ENCODE measurements at places on chromosomes 3 and 15.

DNA sequence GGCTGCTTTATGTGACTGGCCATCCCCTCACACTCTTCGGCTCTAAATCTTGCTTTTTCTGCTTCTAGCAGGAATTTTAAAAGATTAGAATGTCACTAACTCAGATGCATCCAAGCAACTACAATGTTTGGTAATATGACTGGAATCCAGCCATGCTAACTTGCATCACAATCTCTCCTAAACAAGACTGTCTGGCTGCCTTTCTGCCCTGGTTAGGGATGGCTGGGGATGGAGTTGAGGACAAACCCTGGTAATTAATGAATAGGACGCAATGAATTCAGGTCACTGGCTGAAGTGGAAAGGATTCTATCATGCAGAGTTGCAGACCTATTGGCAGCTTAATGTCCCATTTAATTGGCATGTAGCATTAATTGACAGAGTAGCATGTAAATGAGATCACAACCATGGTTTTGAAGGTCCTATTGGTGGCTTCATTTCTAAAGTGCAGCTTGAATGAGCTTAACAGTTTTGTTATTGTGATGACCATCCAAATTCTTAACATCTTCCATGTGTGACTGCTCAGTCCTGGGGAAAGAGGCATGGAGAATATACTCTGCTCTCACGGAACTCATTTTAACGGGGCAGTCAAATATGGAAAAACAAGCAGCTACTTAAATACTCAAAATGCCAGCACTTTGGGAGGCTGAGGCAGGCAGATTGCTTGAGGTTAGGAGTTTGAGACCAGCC is 21.7 kb downstream of the NMNAT3 start:
- no peak for DNase-seq

DNA sequence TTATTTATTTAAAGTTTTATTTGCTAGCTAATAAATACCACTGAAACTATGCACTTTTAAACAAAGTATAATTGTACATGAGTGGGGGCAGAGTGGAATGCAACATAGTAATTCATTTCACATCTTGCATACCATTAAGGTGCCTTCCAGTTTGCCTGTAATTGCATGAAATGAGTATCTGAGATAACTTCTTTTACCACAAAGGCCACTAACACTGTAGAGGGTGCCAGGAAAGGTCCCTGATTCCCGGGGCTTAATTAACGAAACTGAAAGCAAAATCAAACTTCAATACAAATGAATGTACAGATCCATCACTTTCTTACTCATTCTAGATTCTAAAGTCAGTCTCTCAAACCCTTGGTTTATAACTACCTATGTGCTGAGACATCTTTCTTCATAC is 2.1 kb downstream of the CD47 start:
- DNase-seq: no peak

DNA sequence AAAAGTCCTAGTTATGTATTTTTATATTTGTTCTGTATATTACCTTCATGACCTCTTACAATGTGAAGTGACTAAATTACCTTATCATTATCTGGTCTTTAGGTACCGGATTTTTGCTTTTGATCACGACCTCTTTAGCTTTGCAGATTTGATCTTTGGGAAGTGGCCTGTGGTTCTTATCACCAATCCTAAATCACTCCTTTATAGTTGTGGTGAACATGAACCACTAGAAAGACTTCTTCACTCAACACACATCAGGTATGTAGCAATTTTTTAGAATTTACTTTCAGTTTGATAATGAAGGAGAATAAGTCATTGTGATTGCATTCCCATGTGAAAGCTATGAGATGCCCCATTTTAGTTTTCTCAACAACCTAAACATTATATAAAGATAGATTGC is 18.3 kb downstream of the TMEM62 start:
- DNase-seq: no peak

DNA sequence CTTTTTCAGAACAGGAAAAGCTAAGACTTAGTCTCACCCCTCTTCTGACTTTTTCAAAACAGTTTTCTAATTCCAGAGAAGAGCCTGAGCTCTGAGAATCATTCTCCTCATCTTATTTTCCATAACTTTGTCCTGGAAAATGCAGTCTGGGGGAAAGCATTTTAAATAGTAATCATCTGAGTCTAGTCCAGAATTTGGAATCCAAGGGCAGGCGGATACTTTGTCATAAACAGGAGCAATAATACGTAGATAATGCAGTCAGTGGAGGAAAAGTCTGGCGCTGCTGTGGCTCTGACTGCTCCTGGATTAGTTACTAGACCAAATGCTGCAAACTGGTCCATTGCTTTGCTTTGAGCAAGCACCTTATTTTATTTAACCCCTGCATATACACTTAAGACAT is 285.0 kb downstream of the THSD4 start:
- DNase-seq: no peak

GRCh38 chr15:52278636-52279367 is 16.8 kb downstream of the MYO5C start:
- no peak for DNase-seq

DNA sequence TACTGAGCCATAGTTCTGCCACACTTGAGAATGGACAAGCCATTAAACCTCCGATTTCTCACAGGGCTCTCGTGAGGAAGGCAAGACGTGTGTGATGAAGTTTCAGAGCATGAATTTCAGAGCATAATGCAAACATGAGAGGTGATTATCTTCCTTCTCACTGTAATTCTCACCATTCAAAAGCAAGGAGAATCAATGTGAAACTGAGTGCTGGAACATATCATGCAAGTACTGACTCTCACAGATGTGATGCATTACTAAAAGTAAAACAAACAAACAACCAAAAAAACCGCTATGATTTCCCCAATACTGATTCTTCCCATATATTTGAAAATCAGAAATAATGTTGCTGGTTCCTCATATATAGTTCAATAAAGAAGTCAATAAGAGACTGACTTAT is 23.7 kb downstream of the P3H2 start:
- DNase-seq: no peak

DNA sequence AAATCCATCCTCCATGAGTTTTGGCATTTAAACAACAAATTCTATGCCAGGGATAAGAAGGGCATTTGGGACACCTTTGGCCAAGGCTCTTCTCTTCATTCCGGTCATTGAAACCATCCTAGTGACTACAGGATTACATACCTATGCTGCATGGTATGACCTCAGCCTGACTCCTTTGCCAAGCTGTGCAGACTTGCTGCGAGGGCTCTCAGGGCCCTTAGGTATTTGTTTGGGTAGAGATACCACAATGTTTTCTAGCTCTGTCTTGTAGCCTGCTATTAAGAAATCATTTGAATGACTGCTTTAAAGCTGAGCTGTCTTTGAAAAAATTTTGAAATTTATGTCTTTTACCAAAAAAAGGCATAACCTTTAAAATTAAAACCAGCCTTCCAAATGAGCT is 749.8 kb upstream of the SGO1 start:
- no peak for DNase-seq

GRCh38 chr3:187593451-187593850 is 76.7 kb downstream of the SST start:
- DNase-seq: no peak

- no peak for DNase-seq
Observed at GRCh38 chr3:97235611-97236315, 421.4 kb downstream of the EPHA6 start.

GRCh38 chr3:157067114-157067513 is 92.8 kb downstream of the CCNL1 start:
- DNase-seq: no peak

DNA sequence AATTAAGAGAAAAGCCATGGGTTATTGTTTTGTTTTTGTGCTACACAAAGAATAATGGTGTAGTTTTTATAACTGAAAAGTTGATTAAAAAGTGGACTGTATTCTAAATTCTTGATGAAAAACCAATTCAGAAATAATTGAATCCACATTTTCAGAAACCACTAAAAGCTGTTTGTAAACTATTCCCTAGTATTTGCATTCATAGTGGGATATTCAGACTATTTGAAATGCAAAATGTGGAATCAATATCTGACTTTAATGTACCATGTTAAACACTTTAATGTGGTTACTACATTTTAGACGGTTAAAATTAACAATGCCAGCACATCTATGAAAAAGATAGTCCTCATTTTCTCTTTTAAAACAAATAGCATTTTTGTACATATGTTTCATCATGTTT is 104.6 kb downstream of the ZIC4 start:
- DNase-seq: no peak

DNA sequence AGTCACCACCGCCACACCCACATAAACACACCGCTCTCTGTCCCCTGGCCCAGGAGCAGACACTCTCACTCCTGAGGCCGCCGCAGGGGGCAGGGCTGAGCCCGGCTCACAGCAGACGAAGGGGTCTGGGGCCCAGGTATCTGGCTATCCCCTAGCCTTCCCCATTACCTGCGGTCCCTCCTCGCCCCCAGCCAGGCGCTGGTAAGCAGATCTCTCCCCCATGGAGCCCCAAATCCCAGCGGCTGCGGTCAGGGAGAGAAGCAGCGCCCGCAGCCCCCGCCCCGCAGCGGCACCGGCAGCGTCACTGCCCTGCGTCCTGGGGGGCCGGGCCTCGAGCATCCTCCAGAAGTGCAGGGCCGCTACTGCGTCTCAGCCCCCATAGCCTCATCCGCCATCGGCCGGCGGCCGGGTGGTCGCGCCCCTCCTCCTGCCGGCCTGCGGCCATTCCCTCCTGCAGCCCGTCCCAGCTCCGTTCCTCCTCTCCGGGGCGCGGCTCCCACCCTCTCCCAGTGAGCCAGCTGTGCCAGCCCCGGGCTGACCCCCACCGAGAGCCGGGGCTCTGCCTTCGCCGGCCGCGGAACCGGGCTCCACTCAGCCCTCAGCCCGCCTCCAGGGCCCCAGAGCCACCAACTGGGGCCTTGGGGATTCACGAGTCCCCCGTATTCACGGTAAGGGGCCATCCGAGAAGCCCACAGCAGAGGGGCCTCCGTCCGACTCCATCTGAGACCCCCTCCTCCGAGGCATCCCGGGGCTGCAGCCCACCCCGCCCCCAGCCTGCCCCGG is 13.1 kb downstream of the TNK2 start:
- DNase-seq: peak; percentile 40

DNA sequence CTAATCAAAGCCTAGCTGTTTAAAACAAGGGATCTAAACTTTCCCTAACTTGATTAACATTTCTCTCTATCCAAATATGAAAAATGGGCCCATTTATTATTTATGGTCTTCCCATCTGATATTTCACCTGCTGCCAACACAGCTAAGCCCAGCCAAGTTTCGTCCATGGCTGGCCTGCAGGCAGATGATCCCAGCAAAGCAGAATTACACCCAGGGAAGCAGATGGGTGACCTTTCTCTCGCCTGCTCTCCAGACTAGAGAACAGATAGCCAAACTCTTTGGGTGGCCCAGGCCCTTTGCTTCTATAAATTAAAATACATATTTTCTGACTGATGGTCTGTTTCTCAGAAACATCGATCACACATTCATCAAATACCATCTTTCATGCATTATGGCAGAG is 1038.8 kb downstream of the AGBL1 start:
- no peak for DNase-seq

Data from stimulated activated CD8-positive, alpha-beta memory T cell treated with anti-CD3 and anti-CD28 coated beads, Interleukin-4, amount 100 ng/mL, for 1 hour (primary cell).